ENCODE measurements at places on chromosomes 16 and 17.

GRCh38 chr17:19508577-19508867 lies 25.1 kb upstream of the SLC47A1 start:
- no peak for DNase-seq

- no peak for DNase-seq
These were observed 442 bp downstream of the ABCC3 start for GRCh38 chr17:50634915-50635731.

- DNase-seq = no peak
These were observed 52.0 kb downstream of the MRM3 start for GRCh38 chr17:834136-834535.

DNA sequence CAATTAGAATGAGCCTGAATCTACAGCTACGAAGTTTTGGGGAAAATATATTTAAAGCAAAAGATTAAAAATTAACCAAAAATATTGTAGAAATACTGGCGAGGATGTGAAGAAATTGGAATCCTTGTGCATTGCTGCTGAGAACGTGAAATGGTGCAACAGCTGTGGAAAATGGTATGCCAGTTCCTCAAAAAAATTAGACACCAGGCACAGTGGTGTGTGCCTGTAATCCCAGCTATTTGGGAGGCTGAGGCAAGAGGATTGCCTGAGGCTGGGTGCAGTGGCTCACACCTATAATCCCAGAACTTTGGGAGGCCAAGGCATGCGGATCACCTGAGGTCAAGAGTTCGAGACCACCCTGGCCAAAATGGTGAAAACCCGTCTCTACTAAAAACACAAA lies 119.9 kb upstream of the TMEM97 start:
- no peak for DNase-seq

DNA sequence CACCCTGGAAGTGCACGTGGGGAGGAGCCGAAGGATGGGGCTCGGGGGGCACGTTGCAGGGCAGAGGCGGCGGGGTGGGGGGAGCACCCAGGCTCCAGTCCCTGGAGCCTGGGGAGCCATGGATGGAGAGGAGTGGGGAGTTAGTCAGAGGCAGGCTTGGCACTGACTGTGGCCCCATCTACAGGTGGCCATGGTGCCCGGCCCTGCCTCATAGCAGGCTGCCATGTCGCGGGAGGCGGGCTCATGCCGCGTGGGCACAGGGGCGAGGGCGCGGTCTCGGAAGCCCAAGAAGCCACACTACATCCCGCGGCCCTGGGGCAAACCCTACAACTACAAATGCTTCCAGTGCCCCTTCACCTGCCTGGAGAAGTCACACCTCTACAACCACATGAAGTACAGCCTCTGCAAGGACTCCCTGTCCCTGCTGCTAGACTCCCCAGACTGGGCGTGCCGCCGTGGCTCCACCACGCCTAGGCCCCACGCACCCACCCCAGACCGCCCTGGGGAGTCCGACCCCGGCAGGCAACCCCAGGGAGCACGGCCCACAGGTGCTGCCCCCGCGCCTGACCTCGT lies 3.0 kb downstream of the PRR35 start:
- DNase-seq = no peak

DNA sequence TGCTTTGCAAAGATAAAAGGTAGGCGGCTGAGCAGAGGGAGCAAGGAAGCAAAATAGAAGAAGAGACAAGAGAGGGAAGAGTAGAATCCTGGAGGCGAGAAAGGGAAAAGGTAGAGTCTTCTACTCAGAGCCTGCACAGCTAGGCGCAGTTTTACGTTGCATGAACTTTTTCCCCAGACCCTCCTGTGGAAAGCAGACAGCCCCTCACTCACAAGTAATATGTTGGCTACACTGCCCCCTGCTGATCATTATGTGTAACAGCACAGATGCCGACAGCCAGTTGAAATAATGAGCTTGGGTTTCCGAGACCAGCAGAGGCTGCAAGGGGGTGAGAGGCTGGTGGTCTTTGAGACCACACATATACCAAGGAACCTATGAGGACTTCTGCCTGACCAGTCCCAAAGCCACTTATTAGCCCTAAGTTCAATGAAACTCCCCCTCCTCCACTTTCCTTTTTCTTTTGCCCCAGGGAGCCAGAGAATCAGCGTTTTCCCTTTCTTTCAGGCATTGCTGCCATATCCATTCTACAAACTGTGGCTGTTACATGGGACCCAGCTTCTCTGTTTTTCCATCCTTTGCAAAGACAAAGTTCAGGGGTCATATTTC lies 22.5 kb upstream of the CMTR2 start:
- DNase-seq = peak; percentile 17

- DNase-seq = no peak
These were observed 641 bp downstream of the KRTAP9-1 start for GRCh38 chr17:41190328-41190727.

DNA sequence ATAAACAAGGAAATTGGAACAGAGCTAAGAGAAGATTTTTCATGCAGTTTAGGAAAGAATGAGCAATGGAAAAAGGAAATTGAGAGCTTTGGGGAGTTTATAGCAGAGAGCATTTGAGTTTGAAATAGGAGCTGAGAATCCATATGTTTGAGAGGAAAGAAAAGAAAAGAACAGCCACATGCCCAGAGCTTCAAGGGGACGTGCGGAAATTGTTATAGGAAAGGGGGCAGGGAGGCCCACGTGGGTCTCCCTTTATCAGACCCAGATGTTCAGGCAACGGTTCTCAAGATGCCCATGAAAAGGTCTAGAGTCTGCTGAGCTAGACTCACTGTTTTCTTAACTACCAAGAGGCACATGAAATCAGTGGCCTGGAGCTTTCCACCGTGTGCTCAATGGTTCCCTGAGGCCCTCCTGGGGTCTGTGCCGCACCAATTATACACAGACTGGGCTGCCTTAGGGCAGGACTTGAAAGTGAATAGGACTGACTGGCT lies 31.2 kb downstream of the CHD9 start:
- DNase-seq = no peak
